Activated T-cell treated with anti-CD3 and anti-CD28 coated beads, Interleukin-2, amount 50 U/mL, for 72 hours (primary cell): ENCODE measurements at places on chromosomes 1 and 21. TPM values are rescaled to one million over a fixed set of nuclear protein-coding genes. Genes with fewer than 3 reads are reported as not detected.

S100A9 gene
- not detected for total RNA-seq

KRTAP19-3 gene
- not detected for total RNA-seq

IRF6 gene
- total RNA-seq, result 2.3 TPM

ASTN1 gene
- total RNA-seq, result not detected

HSPA6 gene
- total RNA-seq, result 0.53 TPM

SFN gene
- total RNA-seq, result 0.86 TPM

CSF3R gene
- total RNA-seq, result 0.30 TPM

LPGAT1 gene
- total RNA-seq, result 23.1 TPM

CLIC6 gene
- total RNA-seq, result 0.82 TPM

RAB42 gene
- not detected for total RNA-seq

AMY1A gene
- not detected for total RNA-seq

KCNH1 gene
- not detected for total RNA-seq

THEM5 gene
- total RNA-seq, result 0.25 TPM

GFI1 gene
- total RNA-seq, result 117 TPM

TAS1R1 gene
- not detected for total RNA-seq
